Caki2 (cell line): ENCODE measurements at places on chromosomes 2 and 18.

DNA sequence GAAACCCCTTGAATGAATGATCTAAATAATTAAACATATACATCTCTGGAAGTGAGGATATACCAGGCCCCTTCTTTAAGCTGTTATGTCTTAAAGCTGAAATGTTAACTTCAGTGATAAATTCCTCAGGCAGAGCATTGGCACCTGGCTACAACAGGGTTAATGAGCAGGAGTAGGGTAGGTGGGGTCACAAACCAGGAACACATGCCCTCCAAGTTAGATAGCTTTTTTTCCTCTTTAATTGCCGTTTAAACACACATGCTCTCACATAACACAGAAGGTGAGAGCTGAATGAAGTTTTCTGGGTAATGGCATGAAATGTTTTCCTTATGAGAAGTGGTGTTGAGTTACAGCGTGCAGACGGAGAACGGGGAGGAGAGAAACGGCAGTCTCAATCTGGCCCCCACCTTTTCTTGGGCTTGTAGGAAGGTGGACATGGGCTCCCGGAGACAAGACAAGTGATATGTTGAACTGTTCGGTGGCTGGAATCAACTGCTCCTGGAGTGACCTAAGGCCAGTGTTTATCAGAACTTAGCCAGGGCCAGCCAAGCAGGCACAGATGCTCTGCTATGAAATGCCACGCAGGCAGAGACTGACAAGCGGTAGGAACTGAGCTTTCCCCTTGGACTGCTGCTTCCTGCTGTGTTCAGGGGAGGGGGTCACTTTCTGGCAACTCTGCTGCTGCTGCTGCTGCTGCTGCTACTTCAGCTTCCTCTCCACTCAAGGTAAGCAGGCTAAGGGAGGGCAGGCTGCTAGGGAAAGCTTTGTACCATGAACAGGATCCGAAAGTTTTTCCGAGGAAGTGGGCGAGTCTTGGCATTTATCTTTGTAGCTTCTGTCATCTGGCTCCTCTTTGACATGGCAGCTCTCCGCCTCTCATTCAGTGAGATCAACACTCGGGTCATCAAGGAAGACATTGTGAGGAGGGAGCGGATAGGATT lies at the start of gene GALNT5:
GALNT5 (plus strand) TSS at position 394 of the 941 bp plus-strand sequence; CDS start at position 772, 378 bp downstream.
- peak; percentile 12 for DNase-seq

GRCh38 chr2:60353406-60353800 lies 200.1 kb downstream of the BCL11A start:
- no peak for DNase-seq

DNA sequence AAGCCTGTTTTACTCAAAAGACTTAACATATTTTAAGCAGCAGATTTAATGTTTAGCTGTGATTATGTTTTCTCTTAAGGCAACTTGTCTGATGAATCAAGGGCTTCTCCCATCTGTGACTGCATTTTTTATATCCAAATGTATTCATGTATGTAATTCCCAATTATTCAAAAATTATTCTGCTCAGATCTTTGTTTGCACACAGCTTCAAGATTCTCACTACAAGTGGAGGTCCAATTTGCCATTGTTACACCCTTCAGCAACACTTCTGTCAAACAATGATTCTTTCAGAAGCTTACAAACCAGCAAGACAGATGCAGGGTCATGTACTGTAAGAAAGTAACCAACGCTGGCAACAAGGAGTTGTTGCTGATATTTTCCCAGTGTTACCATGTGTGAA lies 5.9 kb upstream of the LRPPRC start:
- DNase-seq = no peak

- DNase-seq = no peak
Measured at GRCh38 chr2:148642891-148643416, 1.6 kb upstream of the EPC2 start.

DNA sequence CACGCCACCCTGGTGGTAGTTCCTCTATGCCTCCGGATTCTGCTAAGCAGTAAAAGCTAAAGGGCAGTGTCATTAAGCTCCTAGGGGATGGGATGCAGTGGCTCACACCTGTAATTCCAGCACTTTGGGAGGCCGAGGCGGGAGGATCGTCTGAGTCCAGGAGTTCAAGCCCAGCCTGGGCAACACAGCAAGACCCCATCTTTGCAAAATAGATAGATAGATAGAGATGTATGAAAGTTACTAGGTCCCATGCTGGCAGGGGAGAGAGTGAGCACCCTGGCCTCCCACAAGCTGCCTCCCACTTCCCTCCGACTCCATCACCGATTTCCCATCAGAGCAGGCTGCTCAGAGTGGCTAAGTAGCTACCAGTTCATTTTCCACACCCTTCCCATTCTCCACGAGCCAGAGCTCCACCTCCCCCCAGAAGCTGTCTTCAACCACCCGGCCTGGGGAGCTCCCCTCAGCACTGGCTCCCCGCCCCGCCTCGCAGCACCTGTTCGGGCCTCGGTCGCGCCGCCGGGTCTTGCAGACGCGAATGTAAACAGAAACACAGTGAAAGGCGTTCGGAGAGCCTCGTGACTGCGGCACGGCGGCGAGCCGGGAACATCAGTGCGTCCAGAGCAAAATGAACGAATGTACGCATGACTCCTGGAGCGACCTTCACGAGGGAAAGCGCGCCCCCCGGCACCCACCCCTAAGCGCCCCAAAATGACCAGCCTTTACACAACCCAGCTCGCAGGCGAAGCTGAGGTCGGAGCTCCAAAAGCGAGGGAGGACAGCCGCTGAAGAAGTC lies 598 bp upstream of the CEP68 start:
- DNase-seq = no peak

- DNase-seq = no peak
Measured at GRCh38 chr18:36828157-36828629, 609 bp downstream of the TPGS2 start.

DNA sequence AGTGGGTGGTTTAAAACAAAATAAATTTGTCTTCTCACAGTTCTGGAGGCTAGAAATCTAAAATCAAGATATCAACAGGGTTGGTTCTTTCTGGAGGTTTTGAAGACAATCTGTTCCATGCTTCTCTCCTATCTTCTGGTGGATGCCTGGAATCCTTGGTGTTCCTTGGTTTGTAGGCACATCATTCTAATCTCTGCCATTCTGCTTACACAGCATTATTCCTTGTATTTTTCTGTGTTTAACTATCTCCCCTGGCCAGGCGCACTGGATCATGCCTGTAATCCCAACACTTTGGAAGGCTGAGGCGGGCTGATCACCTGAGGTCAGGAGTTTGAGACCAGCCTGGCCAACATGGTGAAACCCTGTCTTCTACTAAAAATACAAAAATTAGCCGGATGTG lies 108.1 kb downstream of the ZRANB3 start:
- DNase-seq = no peak

- peak; percentile 57 for DNase-seq
Measured at GRCh38 chr2:177758591-177759371, 313.8 kb downstream of the PDE11A start.

- peak; percentile 65 for DNase-seq
Measured at GRCh38 chr2:9408641-9409151, 14.6 kb downstream of the ITGB1BP1 start.

- DNase-seq = no peak
Measured at GRCh38 chr2:176885661-176886060, 326.9 kb upstream of the HNRNPA3 start.

GRCh38 chr2:12257476-12257875 lies 459.3 kb upstream of the TRIB2 start:
- DNase-seq = no peak

GRCh38 chr18:32040936-32041335 lies 22.3 kb downstream of the RNF125 start:
- DNase-seq = no peak

DNA sequence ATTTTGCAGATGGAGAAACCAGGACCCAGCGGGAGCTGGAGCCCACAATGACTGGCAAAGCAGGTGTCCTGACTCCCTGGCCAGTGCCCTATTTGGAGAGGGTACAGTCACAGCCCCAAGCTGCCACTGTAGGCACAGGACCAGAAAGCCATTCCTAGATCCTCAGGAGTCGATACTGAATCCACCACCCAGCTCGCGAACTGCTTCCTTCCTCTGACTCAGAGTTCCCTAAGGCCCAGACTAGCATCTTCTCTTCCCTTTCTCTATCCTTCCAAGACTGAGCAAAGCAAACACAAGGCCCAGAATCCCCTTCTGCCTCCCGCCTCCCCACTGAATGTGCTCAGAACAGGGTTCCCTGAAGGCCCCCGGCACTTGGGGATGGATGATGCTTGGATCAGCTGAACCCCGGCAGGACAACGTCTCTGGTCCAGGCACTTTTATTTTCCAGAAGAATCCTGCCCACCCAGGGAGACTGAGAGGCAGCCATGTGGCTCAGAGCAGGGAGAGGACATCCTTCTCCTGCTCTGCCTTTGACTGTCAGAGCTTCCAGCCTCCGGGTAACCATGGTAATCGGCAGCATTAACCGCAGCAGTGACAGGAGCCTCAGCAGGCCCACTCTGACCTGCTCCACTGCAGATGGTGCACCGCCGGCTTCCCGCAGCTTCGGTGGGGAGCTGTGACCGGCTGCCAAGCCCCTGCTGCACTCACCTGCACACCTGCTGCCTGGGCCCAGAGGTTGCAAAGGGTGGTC lies 34.8 kb upstream of the KLHL29 start:
- DNase-seq = no peak

DNA sequence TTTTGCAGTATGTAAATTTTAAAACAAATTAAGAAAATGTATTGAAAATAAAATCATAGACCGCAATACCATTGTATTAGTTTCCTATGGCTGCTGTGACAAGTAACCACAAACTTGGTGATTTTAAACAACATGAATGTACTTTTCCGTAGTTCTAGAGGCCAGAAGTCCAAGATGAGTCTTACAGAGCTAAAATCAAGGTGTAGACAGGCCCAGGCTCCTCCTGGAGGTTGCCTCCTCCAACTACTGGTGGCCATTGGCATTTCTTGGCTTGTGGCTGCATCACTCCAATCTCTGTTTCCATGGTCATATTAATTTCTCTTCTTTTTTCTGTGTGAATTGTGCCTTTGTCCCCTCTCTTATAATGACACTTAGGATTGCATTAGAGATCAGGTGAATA lies 59.2 kb upstream of the ETAA1 start:
- DNase-seq = no peak

DNA sequence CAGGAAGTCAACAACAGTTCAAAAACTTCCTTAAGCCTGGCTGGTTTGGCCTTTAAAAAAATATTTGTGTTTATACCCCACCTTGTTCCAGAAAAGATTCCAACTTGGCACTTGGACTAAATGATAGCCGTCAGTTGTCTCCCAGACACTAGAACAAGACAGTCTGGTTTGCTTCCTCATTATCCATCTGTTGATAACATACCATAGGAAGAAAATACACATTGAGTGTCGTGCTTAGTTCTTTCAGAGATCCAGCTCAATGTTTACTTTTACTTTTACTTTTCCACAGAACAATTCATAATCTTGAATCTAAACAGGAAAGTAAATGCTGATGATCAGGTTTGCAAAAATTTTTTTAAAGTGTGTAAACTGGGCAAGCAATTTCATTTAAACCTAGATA lies 2.4 kb upstream of the VPS54 start:
- no peak for DNase-seq

DNA sequence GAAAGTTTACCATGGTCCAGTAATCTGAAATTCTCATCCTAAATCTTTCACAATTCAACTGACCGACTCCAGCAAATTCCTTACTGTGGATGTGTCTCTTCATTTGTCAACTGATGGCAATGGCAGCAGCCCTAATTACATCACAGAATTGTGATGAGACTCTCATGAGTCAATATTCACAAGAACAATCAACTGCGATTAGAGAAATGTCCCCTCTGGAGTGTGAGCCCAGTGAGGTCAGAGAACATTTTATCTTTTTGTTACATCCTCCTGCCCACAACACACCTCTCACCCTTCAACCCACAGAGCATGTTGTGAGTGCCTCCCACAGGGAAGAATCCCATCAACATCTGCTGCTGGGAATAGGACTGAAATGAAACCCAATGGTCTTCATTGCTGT lies 73.6 kb downstream of the CD226 start:
- DNase-seq = no peak
